ENCODE measurements at places on chromosomes 5 and 9.

- DNase-seq: no peak
Measured at GRCh38 chr5:79042188-79042587, 27.3 kb downstream of the DMGDH start.

DNA sequence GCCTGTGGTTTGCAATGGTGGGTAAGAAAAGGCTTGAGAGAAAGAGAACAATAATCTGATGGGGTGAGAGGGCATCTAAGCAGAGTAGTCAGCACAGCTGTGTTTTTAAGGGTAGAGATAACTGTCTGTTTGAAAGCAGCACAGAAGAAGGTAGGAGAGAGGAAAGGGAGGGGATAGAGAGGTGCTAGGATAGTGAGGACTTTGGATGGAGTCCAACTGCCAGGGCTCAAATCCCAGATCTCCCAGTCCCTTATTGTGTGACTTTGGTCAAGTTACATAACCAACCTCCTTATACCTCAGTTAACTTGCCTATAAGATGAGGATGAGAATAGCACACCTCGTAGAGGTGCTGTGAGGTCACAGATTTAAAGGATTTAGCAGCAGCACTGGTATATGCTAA lies 55.6 kb downstream of the GPR21 start:
- no peak for DNase-seq

GRCh38 chr5:175740014-175740413 lies 82.1 kb downstream of the HRH2 start:
- no peak for DNase-seq

- no peak for DNase-seq
Measured at GRCh38 chr5:32343058-32343672, 30.4 kb upstream of the MTMR12 start.

- no peak for DNase-seq
Measured at GRCh38 chr5:67425514-67425913, 228.9 kb upstream of the CD180 start.

GRCh38 chr5:133290669-133291240 lies 238.9 kb downstream of the HSPA4 start:
- no peak for DNase-seq

GRCh38 chr9:27181381-27181780 lies 72.4 kb downstream of the TEK start:
- DNase-seq: no peak

DNA sequence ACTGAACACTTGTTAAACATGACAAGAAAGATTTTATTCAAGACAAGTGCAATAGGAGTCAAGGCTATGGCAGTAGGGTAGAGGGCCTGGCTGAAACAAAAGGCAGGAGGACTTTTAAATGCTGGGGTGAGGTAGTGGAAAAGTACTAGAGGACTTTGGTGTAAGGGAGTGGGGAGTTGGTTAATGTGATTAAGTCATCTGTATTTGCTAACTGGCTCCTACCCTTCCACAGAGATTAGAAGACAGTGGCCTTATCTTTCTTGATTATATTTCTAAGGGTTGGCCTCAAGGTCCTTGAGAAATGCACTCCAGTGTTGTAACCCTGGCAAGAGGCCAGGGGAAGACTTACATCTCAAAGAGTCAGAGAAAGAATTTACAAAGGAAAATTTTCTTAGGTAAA lies 160.2 kb upstream of the FTMT start:
- no peak for DNase-seq

GRCh38 chr9:110821064-110821463 lies 152.5 kb downstream of the MUSK start:
- DNase-seq: no peak

GRCh38 chr5:102617191-102618187 lies 118.7 kb upstream of the SLCO6A1 start:
- DNase-seq: no peak

GRCh38 chr9:120104771-120105170 lies 475.2 kb downstream of the CDK5RAP2 start:
- DNase-seq: no peak

GRCh38 chr9:96450613-96451528 lies 902 bp downstream of the HABP4 start:
- DNase-seq: no peak

DNA sequence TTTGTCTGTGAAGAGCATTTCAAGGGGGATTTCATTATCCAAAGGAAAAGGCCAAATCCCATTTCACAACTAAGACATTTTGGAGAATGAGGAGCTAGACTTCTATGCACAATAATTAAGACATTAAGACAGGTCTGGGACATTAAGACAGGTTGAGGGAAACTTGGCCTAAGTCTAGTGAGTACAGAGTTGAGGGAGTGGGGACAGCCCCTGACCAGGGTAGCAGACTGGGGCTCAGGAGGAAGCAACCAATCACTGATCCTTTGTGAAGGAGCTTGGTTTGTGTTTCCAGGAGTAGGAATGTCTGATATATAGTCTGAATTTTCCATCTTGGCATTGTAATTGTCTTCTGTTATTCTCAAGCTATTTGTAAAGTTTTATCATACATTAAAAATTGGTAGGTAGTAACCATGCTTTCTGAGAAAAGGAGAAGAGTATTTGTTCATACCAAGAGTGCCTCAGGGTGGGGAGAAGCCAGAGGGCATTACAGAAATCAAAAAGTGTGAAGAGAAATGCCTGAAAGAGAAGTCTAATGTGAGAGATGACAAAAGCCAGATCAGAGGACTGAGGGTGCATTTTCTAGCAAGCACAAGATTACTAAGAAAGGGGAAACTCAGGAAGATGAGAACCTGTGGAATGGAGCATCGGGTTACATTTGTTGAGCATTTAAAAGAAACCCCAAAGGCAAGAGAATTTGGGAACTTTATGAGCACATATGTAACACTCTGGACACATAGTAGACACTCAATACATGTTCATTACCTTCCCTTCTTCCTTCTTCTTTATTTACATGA lies 189.3 kb upstream of the PIK3R1 start:
- DNase-seq: no peak

GRCh38 chr9:88680041-88680440 lies 145.1 kb downstream of the NXNL2 start:
- DNase-seq: no peak

- DNase-seq: no peak
Measured at GRCh38 chr5:138439477-138440158, 761 bp downstream of the REEP2 start.

DNA sequence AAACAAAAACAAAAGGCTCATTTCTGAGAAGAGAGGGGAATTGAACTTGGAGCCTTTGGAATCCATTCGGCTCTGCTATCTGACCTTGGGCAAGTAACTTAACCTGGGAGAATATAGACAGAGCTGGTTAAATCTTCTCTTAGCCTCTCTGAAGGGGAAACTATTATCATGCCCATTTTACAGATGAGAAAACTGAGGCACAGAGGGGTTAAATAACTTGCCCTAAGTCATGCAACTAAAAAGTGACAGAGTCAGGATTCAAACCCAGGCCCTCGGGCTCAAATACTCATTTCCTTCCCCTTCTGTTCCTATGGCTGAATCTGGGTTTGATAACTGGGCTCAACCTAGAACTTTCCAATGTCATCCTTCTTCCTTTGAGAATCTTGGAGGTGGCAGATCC lies 291.3 kb upstream of the MSX2 start:
- no peak for DNase-seq

DNA sequence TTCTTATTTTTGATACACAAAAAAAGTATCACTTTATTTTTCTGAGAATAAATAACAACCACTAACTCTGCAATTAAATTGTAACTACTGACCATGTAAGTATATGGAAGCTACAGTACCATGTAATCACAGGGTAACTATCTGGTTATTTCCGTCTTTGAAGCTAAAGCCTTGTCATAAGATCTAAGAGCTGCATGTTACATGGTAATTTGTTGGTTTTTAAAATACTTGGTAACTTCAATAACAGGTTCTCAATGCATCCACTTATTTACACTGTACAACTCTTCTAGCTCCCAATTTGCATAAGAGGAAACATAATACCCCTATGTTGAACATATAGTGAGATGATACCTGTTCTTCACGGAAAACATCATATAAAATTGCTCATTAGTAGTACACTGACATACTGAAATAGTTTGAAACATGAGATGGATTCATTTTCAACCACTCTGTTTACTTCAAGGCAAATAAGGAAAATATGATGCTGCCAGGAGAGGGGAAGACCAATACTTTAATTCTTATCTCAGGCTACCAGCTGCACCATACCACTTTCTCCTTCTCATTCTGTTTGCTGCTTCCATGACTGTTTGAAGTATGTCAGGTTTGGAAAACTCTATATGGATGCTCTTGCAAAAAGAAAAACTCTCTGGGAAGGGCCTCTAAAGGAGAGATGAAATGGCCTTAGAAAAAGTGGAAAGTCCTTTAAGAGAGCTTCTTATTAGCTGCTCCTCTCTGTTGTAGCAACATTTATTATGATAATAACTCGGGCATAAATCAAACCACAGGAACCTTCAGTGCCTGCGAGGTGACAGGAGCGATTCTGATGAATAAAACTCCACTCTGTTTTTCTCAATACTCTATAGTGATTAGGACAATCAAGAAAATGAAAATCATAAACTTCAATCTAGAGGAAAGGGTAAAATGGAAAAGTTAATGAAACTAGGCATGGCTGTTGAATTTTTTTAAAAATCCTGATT lies 150.2 kb downstream of the KIAA0825 start:
- no peak for DNase-seq

- no peak for DNase-seq
Measured at GRCh38 chr5:94463739-94464138, 154.7 kb downstream of the KIAA0825 start.

GRCh38 chr5:43215073-43215631 lies 23.1 kb downstream of the NIM1K start:
- DNase-seq: no peak

DNA sequence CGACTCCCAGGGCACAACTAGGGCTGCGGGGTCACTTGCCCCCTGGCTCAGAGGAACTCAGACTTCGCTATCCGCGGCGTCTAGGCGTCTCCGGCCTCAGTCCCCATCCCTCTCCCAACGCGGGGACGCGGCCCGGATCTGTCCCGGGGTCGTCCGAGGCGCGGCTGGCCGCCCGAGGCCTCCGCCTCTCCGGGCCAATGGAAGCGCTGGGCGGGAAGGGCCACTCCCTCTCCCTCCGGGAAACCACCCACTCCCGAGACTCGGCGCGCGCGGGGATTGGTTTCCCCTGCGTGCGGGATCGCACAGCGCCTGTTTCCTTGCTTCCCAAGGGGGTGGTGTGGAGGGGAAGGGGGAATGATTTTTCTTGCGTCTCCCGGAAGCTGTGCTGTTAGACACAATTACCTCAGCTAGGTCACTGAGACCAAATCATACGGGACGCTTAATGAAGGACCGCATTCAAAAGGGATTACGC lies 38.3 kb downstream of the NR2F1 start:
- DNase-seq: no peak

GRCh38 chr5:463301-463700 lies 20.3 kb downstream of the EXOC3 start:
- no peak for DNase-seq

DNA sequence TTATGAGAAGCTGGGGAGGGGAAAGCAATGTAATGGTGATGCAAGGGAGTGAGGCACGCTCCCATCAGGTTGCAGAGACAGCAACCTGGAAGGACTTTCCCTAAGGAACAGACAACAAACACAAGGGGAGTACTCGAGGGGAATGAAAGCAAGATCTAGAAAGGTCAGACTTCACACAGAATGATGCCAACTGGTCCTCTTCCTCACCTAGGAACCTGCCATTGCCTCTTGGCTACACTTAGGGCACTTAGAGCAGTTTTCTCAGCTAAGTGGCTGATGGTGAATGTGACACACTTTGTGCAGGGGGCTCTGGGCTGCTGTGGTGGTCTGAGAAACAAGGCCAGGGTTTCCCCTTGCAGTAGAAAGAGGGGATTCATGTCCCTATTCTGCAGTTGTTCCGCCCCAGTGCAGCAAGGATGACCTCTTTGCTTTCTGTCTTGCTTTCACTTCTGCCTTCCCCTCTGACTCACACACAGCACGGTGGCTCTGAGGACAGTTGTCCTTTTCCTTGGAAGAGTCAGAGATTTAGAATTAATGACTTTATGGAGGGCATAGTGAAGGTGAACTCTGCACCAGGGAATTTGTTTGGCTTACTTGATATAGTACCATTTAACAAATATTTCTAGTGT lies 394.0 kb upstream of the KLF4 start:
- DNase-seq: no peak

GRCh38 chr5:123805300-123805699 lies 293.3 kb downstream of the CSNK1G3 start:
- no peak for DNase-seq

DNA sequence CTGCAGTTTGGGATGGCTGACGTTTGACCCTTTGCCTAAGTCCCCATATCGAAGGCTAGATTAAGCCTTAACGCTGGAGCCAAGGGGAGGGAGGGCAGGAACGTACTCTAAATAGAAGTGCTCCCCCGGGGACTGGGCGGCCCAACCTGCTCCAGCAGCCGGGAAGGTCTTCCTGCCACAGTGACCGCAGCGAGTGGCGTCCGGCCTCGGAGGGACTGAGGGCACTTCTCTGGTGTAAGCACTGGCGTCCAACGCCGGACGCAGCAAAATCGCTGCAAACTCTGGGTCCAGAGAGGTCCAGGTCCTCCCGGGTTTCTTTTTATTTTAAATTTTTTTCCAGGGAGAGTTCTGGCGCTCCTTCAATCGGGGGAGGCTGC lies 505 bp upstream of the ACER2 start:
- DNase-seq: no peak

- no peak for DNase-seq
Measured at GRCh38 chr9:124206391-124206790, 51.4 kb upstream of the NEK6 start.

DNA sequence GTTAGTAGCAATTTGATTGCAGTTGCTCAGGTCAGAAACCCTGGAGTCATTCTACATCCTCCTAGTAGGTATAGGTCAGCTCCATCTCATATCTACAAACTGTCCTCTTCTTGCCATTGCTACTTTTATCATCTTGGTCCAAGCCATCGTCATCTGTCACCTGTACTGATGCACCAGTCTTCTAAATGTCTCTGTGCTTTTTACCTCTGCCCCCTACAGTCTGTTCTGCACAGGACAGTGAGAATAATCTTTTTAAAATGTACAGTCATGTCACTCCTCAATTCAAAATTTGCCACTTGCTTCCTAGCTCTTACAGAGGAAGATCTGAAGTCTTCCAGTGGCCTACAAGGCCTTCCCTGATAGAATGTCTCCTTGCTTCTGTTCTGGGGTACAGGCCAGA lies 6.8 kb downstream of the NNT start:
- no peak for DNase-seq

- no peak for DNase-seq
Measured at GRCh38 chr5:53323511-53323910, 156.9 kb upstream of the FST start.

- DNase-seq: no peak
Measured at GRCh38 chr5:43038496-43038989, 1.6 kb downstream of the ANXA2R start.
